ENCODE measurements at places on chromosomes 11 and 22.
A peak's percentile ranks its signal among the peaks of the same experiment; 100 is the strongest.

DNA sequence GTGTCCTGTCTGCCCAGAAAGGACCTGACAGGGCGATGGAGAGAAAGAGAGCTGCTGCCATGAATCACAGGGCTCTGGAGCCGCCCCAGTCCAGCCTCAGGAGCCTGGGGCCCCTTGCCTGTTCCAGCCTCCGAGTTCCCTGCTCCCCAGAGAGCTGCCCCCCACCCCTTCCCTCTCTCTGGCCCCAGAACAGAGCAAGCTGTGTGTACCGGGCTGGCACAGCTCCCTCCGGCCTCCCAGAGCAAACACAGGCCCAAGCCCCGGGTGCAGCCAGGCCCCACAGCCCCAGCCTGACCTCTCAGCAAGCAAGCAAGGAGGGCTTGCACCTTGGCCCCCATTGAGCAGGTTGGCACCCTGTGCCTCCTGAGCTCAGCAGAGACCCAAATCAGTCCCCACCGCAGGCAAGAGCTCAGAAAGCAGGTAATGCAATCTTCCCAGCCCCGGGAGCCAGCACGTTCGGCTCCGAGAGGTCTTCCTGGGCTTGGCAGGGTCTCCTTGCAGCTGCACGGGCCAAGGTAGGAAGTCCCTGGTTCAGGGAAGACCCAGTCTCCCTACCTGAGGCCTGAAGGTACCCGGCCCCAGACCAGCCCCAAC lies 1.4 kb downstream of the PACSIN3 start:
- no peaks in the 10 kb centered on the region for H3K27me3 ChIP-seq
- no peak for DNase-seq
- H3K27ac ChIP-seq, result peak overlapping the region; percentile 51
- H3K4me3 ChIP-seq, result peak overlapping the region; percentile 82
- H3K36me3 ChIP-seq, result peaks cover 13% of the 10 kb centered on the region
- H3K4me1 ChIP-seq, result peaks cover 12% of the 10 kb centered on the region

DNA sequence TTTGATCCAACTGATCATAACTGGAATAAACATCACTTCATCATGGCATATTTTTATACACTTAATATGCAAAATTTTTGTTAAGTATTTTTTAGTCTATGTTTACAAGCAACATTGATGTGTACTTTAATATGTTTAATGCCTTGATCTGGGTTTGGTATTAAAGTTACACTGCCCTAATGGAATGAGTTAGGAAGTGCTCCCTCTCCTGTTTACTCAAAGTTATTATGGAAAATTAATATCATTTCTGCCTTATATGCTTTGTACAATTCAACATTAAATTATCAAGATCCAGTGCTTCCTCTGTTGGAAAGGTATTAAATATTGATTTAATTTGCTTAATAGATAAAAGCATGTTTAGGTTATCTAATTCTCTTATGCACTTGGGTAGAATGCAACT lies 927.3 kb upstream of the RAG2 start:
- H3K4me1 ChIP-seq, result no peaks in the 10 kb centered on the region
- H3K36me3 ChIP-seq, result no peaks in the 10 kb centered on the region
- no peak overlapping the region for H3K4me3 ChIP-seq
- H3K27me3 ChIP-seq, result no peaks in the 10 kb centered on the region
- H3K27ac ChIP-seq, result no peak overlapping the region
- no peak for DNase-seq

GRCh38 chr22:31586137-31586920 lies 75.7 kb downstream of the PISD start:
- no peak overlapping the region for H3K27ac ChIP-seq
- peak; percentile 52 for DNase-seq
- H3K4me1 ChIP-seq, result peaks cover 6% of the 10 kb centered on the region

DNA sequence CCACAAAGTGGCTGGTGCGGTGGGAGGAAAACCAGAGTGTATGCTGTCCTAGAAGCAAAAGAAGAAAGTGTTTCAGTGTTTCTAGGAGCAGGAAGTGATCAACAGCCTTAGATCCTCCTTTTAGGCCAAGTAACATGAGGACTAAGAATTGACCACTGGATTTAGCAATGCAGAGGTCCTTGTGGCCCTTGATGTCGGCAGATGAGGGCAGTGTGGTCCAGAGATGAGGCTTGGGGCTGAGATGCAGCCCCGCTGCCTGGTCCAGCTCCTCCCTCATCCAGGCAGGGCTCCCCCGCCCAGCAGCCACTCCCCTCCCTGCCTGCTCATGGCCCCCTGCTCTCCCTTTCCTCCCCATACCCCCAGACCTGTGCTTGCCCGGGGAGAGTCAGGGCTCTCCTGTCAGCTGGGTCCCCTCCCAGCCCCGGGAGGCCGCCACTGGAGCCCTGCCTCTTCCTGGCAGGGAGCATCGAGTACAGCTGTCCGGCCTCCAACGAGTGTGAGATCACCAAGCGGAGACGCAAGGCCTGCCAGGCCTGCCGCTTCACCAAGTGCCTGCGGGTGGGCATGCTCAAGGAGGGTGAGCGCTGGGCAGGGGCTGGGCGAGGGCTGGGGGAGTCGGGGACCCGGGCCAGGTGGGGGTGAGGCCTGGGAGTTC lies 3.7 kb downstream of the TRMT112 start:
- no peak for DNase-seq
- H3K27ac ChIP-seq, result peak overlapping the region; percentile 61
- peaks cover 15% of the 10 kb centered on the region for H3K4me1 ChIP-seq
- no peak overlapping the region for H3K4me3 ChIP-seq
- peaks cover 71% of the 10 kb centered on the region for H3K36me3 ChIP-seq

DNA sequence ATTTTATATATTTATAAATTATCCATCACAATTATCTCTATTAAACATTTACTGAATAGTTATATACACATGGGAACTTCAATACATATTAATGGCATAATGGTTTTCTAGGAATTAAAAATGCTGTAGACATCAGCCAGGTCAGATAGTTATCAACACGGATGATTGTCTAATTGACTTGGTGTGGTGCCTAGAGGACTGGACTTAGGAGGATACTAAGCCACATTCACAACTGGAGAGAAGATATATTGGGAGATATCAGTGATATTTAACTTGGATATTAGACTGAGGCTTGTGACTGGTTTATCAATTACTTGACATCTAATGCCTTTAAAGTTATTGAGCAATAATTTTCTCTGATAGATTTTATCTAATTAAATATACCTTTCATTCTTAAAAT lies 794.5 kb upstream of the ANO3 start:
- H3K27me3 ChIP-seq, result no peaks in the 10 kb centered on the region
- DNase-seq, result no peak
- no peak overlapping the region for H3K4me3 ChIP-seq
- H3K27ac ChIP-seq, result no peak overlapping the region
- peaks cover 5% of the 10 kb centered on the region for H3K4me1 ChIP-seq
- no peaks in the 10 kb centered on the region for H3K36me3 ChIP-seq

All from MCF 10A (cell line).